Activated T-helper 1 cell treated with anti-CD3 and anti-CD28 coated beads, Interleukin-2, amount 50 U/mL, for 16 hours (primary cell): ENCODE measurements at places on chromosomes 1 and 21.

DNA sequence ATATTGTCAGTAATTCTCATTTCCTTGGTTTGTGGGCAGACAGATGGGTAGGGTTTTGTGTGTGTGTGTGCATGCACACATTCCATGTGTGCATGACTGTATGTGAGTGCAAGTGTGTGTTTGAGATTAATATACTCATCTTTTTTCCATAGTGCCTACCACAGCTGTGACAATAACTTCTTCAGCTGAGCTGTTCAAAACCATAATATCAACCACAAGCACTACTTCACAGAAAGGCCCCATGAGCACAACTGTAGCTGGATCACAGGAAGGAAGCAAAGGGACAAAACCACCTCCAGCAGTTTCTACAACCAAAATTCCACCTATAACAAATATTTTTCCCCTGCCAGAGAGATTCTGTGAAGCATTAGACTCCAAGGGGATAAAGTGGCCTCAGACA is 149.3 kb downstream of the ADGRL2 start:
- DNase-seq: no peak

DNA sequence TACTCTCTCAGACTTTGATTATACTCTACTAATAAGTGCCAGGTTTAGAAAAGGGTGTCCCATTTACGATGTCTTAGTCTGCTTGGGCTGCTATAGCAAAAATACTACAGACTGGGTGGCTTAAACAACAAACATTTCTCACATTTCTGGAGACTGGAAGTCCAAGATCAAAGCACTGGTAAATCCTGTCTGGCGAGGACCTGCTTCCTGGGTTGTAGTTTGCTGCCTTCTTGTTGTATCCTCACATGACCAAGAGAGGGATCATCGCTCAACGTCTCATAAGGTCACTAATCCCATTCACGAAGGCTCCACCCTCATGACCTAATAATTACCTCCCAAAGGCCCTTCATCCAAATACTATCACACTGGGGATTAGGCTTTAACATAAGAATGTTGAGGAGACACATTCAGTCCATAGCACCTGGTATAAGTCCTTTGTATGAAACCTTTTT is 12.0 kb downstream of the PRDX6 start:
- no peak for DNase-seq

DNA sequence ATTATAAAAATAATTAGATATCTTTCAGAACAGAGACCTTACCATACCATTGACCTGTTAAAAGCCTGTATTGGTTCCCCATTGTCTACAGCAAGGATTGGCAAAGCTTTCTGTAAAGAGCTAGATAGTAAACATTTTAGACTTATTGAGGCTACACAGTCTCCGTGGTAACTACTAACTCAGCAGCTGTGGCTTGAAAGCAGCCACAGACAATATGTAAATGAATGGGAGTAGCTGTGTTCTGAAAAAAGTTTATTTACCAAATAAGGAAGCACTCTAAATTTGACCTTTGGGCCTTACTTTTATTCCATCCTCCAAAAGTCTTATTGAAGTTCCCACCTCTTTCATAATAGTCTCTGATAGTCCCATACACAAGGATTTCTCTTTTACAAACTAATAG is 39.7 kb downstream of the NUP210L start:
- DNase-seq: no peak

DNA sequence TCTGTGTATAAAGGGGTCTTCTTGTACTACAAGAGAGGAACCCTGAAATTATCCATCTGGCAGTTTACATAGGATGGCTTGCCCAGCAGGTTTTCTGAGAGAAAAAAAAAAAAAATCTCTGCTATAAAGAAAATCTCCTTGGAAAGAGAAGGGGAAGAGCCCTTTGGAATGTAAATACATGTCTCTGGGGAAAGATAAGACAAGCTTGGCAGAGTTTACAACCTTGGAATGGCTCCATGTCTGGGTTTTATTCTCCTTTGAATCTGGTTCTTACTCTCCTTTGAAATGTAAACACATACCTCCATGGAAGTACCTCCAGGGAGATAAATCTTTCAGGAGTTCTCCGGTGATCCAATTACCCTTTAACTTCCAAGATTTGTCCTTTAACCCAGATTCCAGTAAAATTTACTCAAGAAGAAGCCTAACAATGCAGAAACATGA is 45.1 kb upstream of the DNAH14 start:
- no peak for DNase-seq
